NCI-H460 (cell line): ENCODE measurements at places on chromosomes 1 and 21. TPM values are rescaled to one million over a fixed set of nuclear protein-coding genes. Genes with fewer than 3 reads are reported as not detected.

PRAMEF18 gene
- total RNA-seq: not detected in 2 replicates

DIRAS3 gene
- not detected in 2 replicates for total RNA-seq

PLD5 gene
- not detected in 2 replicates for total RNA-seq

USH2A gene
- 0.02 TPM in 1 of 2 replicates, not detected in the other for total RNA-seq

CMPK1 gene
- 87.6 and 93.6 TPM in 2 replicates for total RNA-seq

GRCh38 chr1:61842036-61842435, 99.8 kb downstream of the PATJ start:
- DNase-seq: no peak

DNA sequence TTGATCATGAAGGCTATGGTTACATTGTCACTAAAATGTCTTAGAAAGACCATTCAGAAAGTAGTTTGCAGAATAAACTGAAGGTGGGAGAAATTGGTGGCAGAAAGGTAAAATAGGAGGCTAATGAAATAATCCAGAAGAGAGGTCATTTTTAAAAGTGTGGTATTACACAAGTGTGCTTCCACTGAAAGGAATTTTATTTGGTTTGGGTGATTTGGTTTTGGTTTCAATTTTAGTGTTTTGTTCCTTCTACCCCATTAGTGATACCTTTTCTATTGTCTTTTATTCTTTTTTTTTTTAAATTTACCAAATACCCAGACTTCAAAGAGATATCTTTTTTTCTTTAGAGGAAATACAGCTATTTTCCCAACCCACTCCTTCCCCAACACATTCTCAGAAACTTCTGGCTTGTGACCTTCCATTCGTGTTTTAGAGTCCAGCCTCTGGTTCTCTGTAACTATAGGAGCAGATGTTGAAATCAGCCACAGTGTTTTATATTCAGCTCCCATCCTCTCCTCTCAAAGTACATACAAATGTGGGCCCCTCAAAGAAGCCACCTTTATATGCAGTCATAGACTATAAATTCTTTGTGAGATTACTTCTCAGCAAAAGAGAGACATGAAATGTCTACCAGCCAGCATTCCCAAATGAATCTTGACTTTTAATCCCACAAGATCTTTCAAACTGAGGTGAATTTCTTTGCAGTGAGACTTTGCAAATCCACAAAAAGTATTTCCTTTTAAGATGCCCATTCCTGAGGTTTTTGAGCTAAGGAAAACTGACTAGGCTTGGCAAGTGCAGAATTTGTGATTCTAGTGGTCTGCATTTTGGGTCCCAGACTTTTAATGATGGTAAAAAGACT, 42.0 kb upstream of the PALMD start:
- no peak for DNase-seq

- DNase-seq: no peak
These were observed 2.5 kb upstream of the ATF6 start for GRCh38 chr1:161763522-161764098.

DNA sequence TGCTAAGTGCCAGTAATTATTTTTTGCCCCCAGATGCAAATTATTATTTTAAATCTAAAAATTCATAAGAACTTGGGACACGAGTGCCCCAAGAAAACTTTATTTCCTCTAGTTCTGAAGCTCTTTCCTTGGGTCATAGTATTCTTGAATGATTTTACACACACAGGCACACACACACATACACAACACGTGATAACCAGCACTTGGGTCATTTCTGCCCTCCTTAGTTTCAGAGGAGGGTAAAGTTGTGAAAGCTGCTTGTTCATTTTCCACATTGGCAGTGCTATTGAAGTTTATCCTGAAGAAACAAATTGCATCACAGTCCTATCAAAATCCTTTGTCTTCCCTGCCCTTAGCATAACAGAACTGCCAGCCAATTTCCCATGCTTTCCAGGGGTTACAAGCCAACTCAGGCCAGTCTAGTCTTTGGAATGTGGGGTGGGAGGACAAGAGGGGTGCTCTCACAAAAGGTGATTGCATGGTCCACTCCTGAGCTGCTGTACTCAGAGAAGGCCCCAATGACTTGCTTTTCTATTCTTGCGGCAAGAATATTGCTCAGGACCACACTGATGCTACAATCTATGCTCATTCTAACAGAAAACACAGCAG, 98.5 kb upstream of the POGK start:
- DNase-seq: no peak

GRCh38 chr1:74340656-74341055, 105.5 kb downstream of the TNNI3K start:
- DNase-seq: no peak

GRCh38 chr1:201565771-201566528, 27.0 kb downstream of the NAV1 start:
- no peak for DNase-seq

DNA sequence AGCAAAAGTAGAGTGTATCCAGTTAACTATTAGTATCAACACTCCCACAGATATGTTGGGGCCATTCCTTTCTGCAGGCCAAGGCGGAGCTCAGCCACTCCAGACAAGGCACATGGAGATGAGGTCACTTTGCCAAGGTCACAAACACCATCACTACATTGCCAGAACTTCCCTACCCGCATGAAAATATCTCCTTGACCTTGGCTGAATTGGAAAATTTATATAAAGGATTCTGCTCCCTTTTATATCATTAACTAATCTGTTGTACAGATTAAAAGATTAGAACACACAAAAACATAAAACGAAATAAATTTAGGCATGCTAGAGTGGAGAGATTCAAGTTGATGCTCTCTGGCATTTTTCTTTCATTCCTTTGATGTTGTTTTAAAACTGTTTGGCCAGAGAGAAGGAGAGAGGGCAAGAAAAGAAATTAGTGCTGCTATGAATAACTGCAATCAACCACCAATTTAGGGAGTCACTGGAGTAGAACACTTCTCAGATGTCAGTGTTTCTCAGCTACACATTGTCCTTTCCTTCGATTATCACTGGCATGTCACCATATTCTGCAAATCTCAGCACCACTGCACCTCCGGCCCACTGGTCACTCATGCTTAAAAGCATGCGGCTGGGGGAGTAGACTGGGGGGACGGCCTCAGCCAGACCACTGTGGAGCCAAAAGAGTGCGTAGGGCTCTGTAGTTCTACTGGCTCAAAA, 78.7 kb upstream of the ATP1B1 start:
- no peak for DNase-seq

DNA sequence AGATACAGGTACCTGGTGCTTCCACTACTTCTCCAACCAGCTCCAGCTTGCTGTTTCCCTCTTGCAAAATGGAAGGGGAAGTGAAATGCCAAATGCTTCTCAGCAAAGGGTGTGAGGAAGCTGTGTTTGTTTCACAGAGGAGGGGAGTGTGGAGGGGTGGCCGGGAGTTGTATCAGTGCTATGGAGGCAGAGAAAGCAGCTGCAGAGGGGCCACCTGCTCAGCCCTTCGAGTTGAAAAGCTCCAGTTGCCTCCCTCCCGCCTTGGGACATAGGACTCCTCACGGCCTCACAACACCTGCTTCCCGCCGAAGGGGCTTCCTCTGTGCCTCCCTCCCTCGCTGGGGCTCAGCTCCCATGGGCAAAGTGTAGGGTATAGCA, 12.1 kb upstream of the LINGO4 start:
- DNase-seq: no peak

GRCh38 chr1:3611170-3612019, at the start of gene MEGF6:
TSS of gene MEGF6 (minus strand) at chr1:3611508. CDS start at chr1:3611268, 240 bp downstream.
- no peak for DNase-seq

DNA sequence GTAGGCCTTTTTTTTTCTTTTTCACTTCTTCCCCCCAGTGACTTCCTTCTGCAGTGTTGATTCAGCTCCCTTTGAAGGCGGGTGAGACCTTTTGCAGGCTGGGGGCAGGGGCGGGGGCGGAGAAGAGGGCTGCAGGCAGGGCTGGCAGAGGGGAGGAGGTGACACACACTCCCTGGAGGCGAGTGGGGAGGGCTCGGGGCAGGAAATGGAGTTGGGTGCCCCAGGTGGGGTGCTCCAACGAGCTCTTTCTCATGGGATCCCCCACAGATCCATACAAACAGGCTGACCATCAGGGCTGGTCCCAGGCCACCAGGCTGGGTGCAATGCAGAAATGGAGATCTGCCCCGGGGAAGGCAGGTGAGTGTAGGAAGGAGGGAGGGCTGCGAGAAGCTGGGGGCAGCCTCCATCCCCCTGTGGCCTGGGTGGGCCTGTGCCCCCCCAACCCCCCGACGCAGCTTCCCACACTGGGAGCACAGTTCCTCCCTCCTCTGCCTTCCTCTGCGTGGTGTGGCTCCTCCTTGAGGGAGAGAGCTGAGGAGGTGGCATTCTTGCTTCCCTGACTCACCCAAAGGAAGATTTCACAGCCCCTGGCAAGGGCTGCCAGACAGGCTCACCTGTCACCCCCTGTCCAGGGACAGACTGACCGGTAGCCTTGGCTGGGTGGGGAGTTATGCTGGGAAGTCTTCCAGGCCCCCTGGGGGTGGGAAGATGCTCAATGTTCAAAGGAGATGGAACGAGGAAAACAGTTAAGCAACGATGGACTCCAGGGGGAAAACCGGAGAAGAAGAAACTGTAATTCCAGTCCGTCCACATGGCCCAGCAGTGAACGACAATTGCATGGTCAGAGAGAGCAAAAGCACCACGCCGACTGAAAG, 7.1 kb upstream of the ITGB2 start:
- DNase-seq: no peak

GRCh38 chr1:207711285-207711684, 40.6 kb upstream of the CD46 start:
- no peak for DNase-seq

DNA sequence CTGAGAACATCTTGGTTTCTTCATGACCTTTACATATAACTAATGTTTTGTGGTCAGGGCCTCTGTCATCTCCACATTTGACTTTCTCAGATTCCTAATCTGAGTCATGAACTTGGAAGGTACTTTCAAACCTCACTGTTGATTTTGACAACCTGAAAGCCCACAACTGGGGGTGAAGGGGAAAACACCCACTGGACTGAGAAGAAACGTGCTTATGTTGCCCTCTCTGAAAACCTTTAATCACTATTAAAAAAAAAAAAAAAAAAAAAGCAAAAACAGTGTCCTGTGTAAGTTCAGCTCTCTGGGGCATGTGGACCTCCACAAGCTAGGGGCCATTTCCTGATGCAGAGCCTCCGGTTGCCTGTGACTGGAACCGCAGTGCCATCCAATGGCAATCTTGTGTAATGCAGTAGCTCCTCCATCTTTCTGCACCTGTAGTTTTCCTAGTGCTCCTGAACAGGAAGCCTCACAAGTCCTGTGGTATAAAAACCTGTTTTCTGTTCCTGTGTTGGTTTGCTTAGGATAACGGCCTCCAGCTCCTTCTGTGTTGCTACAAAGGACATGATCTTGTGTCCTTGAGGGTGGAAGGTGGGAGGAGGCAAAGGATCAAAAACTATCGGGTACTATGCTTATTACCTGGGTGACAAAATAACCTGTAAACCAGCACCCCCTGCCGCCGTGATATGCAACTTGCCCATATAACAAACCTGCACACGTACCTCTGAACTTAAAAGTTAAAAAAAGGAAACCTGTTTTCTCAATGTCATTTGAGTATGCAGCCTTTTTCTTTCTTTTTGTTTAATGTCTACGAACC, 124.5 kb downstream of the ZNF648 start:
- DNase-seq: peak; percentile 40

- DNase-seq: no peak
These were observed 111.5 kb downstream of the CNIH3 start for GRCh38 chr1:224727351-224728289.

GRCh38 chr1:214321705-214322453, 40.9 kb downstream of the SMYD2 start:
- no peak for DNase-seq

GRCh38 chr1:145960468-145961108, 2.8 kb upstream of the LIX1L start:
- no peak for DNase-seq

GRCh38 chr1:215045698-215046308, 36.7 kb upstream of the KCNK2 start:
- no peak for DNase-seq

GRCh38 chr1:33152685-33153432, 29.0 kb downstream of the TRIM62 start:
- no peak for DNase-seq

DNA sequence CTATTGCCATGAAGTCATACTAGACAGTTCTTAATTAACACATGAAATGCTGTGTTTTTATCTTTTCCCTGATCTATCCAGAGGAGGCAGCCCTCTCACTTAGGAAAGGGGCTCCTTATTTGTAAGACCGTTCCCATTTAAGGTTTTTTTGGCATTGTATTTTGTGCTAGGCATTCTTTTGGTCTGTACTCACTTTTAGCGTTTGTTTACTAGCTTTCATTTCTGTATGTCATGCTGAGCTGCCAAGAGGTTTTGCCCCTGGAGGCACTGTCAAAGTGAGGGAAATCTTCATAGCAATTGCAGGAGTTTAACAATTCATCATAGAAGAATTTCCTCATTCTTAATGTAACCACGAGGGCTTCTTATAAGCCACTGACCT, 59.5 kb downstream of the MTR start:
- DNase-seq: no peak

- no peak for DNase-seq
These were observed 1.5 kb downstream of the CACHD1 start for GRCh38 chr1:64471218-64472039.

DNA sequence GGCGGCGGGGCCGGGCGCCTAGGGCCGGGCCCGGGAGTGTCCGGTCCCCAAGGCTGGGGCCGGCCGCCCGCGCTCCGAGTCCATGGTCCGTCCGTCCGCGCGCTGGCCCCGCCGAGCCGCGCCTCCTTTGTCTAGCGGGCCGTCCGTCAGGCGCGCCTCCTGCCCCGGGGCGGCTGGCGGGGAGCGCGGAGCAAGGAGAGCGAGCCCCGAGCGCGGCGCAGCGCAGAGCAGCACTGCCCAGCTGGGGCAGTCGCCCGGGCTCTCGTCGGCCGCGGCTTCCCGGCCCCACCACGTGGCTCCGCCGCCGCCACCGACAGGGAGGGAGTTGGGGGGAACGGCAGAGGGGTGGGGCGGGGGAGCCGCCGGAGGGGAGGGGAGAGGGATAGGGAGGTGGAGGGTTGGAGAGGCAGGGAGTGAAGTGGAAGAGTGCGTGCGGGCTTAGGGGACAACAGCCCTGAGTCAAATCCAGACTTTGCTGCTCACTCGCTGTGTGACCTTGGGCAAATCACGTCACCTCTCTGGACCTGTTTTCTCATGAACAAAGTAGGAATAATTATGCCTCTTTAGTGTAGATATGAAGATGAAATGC, at the start of gene NKAIN1:
TSS of gene NKAIN1 (minus strand) at position 235 of the 589 bp plus-strand sequence. CDS start 340 bp downstream, outside the sequence.
- DNase-seq: no peak

- no peak for DNase-seq
These were observed 28.8 kb upstream of the CCDC181 start for GRCh38 chr1:169456029-169456428.

- no peak for DNase-seq
These were observed 17.1 kb upstream of the DUSP23 start for GRCh38 chr1:159763686-159764085.

DNA sequence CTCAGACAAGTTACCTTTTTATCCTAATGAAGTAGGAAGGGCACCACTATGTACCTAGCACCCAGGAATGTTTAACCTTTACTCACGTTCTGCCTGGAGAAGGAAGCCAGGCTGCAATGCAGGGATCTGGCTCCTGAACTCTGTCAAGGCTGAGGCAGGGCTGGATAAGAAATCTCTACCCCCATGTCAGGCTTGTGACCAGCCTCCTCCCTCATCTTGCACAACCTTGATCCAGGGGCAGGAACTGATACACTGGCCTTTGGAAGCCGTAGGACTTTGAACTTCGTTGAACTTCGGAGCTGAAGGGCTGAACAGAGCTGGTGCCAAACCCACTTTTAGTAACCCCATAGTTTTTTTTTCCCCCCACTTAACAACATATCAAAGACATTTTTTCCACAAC, 8.0 kb upstream of the AKR1A1 start:
- no peak for DNase-seq

GRCh38 chr1:240927821-240928220, 315.9 kb upstream of the GREM2 start:
- DNase-seq: no peak

- no peak for DNase-seq
These were observed 443.1 kb downstream of the TTLL7 start for GRCh38 chr1:83555871-83556270.
